Lower lobe of right lung (tissue), 2 donors: ENCODE measurements at places on chromosomes 7 and 10. TPM values are rescaled to one million over a fixed set of nuclear protein-coding genes. Genes with fewer than 3 reads are reported as not detected.

DNA sequence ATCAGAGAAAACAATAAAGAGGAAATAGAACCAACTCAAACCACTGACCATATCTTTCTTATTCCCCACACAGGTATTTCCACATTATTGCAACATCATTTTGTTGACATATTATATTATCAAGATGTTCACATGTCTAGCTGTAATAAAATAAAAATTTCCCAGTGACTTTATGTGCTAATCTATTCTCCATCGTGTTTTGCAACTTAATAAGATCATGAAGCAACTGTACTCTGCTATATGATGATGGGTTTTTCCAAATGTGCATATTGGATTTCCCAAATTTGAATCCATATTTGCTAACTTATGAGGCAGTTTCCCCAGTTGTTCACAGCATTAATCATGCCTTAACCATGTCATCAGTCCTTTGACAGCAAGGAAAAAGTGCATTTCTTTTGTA is 127.8 kb downstream of the ITGB8 start:
- H3K4me1 ChIP-seq, result no peaks in the 10 kb centered on the region
- H3K27me3 ChIP-seq, result no peaks in the 10 kb centered on the region
- H3K4me3 ChIP-seq, result no peak overlapping the region
- no peak for DNase-seq
- no peaks in the 10 kb centered on the region for H3K36me3 ChIP-seq

DNA sequence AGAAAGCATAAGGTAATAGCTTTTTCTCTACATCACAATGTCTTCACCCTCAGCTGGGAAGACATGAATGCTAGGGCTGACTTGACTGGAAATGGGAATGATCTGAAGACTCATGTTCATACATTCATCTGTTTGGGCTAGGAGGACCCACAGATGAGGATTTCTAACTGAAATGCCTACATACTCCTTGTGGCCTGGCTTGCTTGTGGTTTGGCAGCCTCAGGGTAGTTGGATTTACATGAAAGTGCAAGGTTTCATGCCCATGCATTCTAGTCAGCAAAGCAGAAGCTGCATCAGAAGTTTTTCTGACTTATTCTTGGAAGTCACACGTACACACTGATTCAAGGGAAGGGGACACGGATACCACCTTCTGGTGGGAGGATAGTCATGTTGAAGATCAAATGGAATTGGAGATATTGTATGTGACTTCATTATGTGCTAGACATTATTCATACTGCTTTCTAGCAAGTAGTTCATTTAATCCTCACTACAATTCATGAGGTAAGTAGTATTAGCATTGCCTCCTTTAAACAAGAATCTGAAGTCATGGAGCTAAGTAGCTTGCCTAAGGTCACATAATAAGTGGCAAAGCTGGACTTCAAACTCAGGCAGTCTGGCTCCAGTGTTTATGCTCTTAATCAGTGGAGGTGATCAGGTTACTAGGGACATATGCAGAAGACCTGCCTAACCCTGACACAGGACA is 957.0 kb downstream of the LRMDA start:
- H3K4me1 ChIP-seq, result no peaks in the 10 kb centered on the region
- no peaks in the 10 kb centered on the region for H3K36me3 ChIP-seq
- DNase-seq, result no peak
- H3K27me3 ChIP-seq, result no peaks in the 10 kb centered on the region

DNA sequence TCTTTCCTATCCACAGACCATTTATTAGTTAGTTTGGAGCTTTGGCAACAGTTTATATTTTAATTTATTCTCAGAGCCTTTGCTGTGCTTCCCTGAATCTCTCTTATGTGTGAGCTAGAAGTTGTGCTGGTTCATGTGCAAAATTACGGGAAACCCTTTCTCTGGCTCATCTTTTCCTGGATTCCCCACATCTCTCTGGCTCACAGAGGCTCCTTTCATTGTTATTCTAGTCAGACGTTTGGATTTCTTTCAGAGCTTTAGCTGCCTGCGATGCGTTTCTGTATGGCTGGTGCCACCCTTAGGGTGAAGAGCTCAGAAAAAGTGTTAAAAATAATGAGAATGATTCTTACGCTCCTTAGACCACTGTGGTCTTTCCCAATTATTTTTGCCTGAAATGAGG is 53.3 kb downstream of the TPST1 start:
- H3K27ac ChIP-seq, result no peak overlapping the region
- H3K36me3 ChIP-seq, result no peaks in the 10 kb centered on the region
- no peak overlapping the region for H3K4me3 ChIP-seq
- H3K4me1 ChIP-seq, result peaks cover 7% of the 10 kb centered on the region
- no peak for DNase-seq
- no peaks in the 10 kb centered on the region for H3K27me3 ChIP-seq

DNA sequence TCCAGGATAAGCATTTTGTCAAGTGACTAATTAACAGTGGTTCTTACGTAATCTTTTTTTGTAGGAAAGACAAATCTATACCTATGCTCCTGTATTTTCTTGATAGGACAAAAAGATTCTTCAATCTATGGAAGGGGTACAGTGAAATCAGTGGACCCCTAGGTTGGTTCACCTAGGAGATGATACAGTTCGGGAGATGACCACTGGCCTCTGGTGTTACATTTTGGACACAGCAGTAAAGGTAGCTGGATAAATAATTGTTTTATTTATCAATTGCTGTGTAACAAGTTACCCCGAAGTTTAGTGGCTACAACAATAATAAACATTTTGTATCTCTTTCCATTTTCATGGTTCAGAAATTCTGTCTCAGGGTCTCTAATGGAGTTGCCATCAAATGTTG is 288.2 kb upstream of the MAGI2 start:
- H3K27ac ChIP-seq, result no peak overlapping the region
- no peaks in the 10 kb centered on the region for H3K27me3 ChIP-seq
- DNase-seq, result no peak
- no peaks in the 10 kb centered on the region for H3K36me3 ChIP-seq

KCNK18 gene
- not detected for total RNA-seq

GRCh38 chr7:150439967-150440366 is 10.5 kb upstream of the GIMAP8 start:
- H3K27ac ChIP-seq, result no peak overlapping the region
- no peaks in the 10 kb centered on the region for H3K27me3 ChIP-seq
- peaks cover under 1% of the 10 kb centered on the region for H3K4me1 ChIP-seq
- H3K4me3 ChIP-seq, result no peak overlapping the region
- H3K36me3 ChIP-seq, result no peaks in the 10 kb centered on the region

DNA sequence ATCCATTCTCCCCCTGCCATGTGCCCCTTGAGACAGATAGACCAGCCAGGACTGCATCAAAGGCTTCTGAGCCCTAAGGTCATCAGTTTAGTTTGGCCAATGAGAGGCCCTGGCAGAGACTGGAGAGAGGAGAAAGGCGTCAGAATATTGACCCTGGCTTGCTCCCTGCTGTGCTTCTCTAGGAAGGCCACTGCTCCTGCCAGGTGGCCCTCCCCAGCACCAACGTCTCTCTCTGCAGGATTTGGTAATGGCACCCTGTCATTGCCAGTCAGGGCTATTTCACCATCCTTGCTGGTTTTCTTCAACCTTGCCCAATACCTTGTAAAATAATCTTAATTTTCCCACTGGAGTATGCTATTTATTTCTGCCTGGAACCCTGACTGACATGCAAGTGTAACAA is 38.8 kb upstream of the ZRANB1 start:
- H3K27ac ChIP-seq, result no peak overlapping the region
- H3K4me3 ChIP-seq, result no peak overlapping the region
- H3K27me3 ChIP-seq, result peaks cover 10% of the 10 kb centered on the region
- no peaks in the 10 kb centered on the region for H3K36me3 ChIP-seq

DNA sequence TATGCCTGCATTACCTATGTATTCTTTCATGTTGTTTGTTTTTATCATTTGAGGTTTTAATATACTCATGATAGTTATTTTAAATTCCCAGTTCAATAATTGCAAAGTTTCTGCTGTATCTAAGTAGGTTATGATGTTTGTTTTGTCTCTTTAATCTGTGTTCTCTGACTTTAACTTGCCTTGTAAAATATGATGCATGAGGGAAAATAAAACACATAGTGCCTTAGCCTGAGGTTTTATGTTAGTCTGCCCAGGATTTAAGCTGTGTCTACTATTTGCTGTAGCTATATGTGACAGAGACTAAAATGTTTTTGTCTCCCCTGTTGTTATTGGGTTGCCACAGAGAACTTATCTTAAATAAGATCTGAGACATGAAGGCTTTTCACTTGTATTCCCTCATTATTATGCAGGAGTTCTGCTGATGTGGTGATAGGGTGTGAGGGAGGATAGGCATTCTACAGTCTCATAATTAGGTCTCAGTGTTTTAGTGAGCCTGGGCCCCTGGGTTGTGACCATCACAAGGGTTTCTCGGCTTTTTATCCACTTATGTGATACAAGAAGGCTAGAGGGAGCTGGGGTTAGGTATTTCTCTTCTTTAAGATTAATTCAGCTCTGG is 582.5 kb downstream of the CNTNAP2 start:
- no peak overlapping the region for H3K4me3 ChIP-seq
- DNase-seq, result no peak
- H3K27me3 ChIP-seq, result no peaks in the 10 kb centered on the region
- H3K27ac ChIP-seq, result no peak overlapping the region

PHF14 gene
- 27.9 TPM for total RNA-seq

DNA sequence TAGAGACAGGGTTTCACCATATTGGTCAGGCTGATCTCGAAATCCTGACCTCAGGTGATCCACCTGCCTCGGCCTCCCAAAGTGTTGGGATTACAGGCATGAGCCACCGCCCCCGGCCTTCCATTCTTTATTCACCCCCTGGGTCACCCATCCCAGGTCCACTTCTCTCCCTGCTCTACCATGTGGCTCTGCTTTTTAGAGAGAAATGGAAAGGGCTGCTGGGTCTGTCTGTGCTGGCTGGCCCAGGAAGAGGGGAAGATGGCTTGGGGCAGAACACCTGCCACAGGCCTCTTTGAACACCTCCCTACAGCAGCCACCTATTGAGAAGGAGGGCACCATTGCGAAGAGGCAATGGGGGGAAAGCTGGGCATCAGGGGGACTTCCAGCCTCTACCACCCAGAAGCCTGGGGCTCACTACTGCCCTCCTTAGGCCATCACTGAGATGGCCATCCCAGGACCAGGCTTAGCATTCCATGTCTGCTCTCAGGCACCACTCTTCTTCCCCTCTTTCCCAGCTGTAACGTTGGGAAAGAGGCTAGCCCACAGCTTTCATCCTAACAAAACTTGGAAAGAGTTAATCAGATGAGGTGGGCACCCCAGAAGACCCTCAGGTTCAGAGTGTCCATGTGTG is 256.3 kb downstream of the GRID1 start:
- no peak overlapping the region for H3K4me3 ChIP-seq
- no peaks in the 10 kb centered on the region for H3K27me3 ChIP-seq
- no peaks in the 10 kb centered on the region for H3K36me3 ChIP-seq

- H3K4me3 ChIP-seq, result peak overlapping the region; percentile 72
- H3K4me1 ChIP-seq, result peaks cover 90% of the 10 kb centered on the region
- no peak for DNase-seq
Observed at GRCh38 chr10:44976352-44977198, 2.0 kb downstream of the DEPP1 start.

DNA sequence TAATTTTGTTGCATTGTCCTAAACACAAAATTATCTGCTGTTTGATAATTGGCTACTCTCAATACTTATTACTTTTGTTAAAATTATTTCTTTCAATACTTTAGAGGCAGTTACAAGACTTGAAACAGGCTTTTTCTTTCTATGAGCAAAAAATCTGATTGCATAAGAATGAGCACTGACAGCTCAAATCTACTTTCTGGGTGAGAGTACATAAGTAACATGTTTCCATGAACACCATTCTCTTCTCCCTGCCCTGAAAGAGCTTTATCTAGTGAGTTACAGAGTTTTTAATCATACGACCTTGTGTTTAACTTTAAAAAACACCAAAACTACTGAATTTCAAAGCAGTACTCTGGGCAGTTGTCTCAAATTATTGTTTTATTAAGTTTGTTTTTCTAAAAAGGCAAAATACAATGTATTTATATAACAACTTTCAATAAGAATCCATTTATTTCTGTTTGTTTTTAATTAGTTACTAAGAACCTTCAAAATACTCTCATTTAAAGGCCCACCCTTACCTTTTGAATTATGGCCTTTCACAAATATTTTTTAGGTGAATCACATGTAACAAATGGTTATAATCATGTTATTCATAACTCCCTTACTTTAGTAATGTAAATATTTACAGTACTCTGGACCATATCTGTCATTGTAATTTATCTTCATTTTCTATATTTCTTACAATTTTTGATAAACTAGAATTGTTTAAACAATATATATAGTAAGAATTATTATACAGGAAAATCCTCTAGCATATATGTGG is 23.0 kb upstream of the TFAM start:
- H3K4me1 ChIP-seq, result peaks cover 5% of the 10 kb centered on the region
- peaks cover 20% of the 10 kb centered on the region for H3K36me3 ChIP-seq
- H3K27me3 ChIP-seq, result no peaks in the 10 kb centered on the region
- no peak for DNase-seq
- H3K27ac ChIP-seq, result no peak overlapping the region

ZPBP gene
- total RNA-seq, result not detected

CDK14 gene
- total RNA-seq, result 58.6 TPM

GSDME gene
- total RNA-seq, result 8.2 TPM

- no peak overlapping the region for H3K27ac ChIP-seq
- no peaks in the 10 kb centered on the region for H3K27me3 ChIP-seq
- H3K4me1 ChIP-seq, result peaks cover 32% of the 10 kb centered on the region
- no peak overlapping the region for H3K4me3 ChIP-seq
- H3K36me3 ChIP-seq, result no peaks in the 10 kb centered on the region
Observed at GRCh38 chr10:30813872-30814481, 184.4 kb upstream of the LYZL2 start.

GRCh38 chr10:6431186-6431585 is 148.9 kb downstream of the PRKCQ start:
- H3K4me3 ChIP-seq, result no peak overlapping the region
- H3K27ac ChIP-seq, result no peak overlapping the region

LRMDA gene
- total RNA-seq, result 29.9 TPM

TRPV5 gene
- total RNA-seq, result not detected

GRCh38 chr10:132861116-132861691 is 75.3 kb upstream of the NKX6-2 start:
- peak; percentile 35 for DNase-seq
- H3K4me3 ChIP-seq, result no peak overlapping the region
- no peaks in the 10 kb centered on the region for H3K36me3 ChIP-seq
- H3K27ac ChIP-seq, result no peak overlapping the region
- peaks cover 20% of the 10 kb centered on the region for H3K27me3 ChIP-seq

- no peak overlapping the region for H3K4me3 ChIP-seq
- no peaks in the 10 kb centered on the region for H3K4me1 ChIP-seq
- H3K36me3 ChIP-seq, result no peaks in the 10 kb centered on the region
- H3K27me3 ChIP-seq, result peaks cover 58% of the 10 kb centered on the region
- DNase-seq, result no peak
Observed at GRCh38 chr10:100864036-100864885, 48.5 kb upstream of the SLF2 start.

NOBOX gene
- total RNA-seq, result not detected

- H3K4me1 ChIP-seq, result no peaks in the 10 kb centered on the region
- H3K36me3 ChIP-seq, result no peaks in the 10 kb centered on the region
- H3K27me3 ChIP-seq, result no peaks in the 10 kb centered on the region
- no peak overlapping the region for H3K27ac ChIP-seq
- DNase-seq, result no peak
Observed at GRCh38 chr10:56231436-56231835, 129.6 kb downstream of the ZWINT start.

GRCh38 chr7:13282377-13282980 is 595.0 kb downstream of the ARL4A start:
- no peak for DNase-seq
- H3K4me3 ChIP-seq, result no peak overlapping the region
- no peak overlapping the region for H3K27ac ChIP-seq
- H3K27me3 ChIP-seq, result no peaks in the 10 kb centered on the region
- H3K4me1 ChIP-seq, result no peaks in the 10 kb centered on the region
- no peaks in the 10 kb centered on the region for H3K36me3 ChIP-seq
